ENCODE measurements at places on chromosomes 2 and 18.

GRCh38 chr18:13564579-13564978 lies 161.8 kb downstream of the FAM210A start:
- no peak for DNase-seq

GRCh38 chr2:234625626-234626250 lies 128.9 kb upstream of the ARL4C start:
- DNase-seq: no peak

DNA sequence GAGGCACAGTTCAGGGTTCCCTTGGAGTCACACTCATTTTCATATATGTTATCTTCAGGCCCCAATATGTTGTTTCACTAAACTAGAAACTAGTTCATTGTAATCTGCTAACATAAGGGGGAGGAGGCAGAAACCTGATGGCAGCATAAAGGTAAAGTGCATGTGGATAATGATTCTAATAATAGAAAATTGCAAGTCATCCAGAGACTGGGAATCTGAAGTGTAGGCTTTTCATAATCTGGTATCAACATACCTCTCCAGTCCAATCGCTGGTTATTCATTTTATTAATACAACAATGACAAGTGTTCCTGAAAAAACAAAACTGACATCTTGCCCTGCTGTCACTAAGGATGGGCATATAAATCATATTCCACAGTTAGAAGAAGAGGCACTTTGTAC lies 326.3 kb upstream of the ZNF804A start:
- DNase-seq: no peak

GRCh38 chr18:25563816-25564683 lies 212.1 kb upstream of the ZNF521 start:
- no peak for DNase-seq

GRCh38 chr18:44681076-44681970 lies 635 bp downstream of the SETBP1 start:
- no peak for DNase-seq

DNA sequence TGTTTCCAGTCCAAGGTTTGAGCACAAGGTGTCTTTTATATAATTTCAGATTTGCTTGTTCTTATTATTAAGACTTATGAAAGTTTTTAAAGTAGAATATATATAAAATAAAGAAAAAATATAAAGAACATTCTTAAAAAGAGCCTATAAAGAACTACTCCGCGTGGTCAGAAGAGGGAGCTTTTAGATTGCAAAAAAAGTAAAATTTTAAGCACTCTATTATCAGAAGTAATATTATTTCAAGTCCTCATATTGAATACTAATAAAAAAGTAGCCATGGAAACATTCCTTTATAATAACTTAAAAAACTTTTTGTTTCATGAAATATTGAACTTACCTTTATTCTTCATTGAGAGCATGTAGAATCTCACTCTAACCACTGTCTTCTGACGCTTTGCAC lies 51.4 kb downstream of the LINC00305 start:
- no peak for DNase-seq

DNA sequence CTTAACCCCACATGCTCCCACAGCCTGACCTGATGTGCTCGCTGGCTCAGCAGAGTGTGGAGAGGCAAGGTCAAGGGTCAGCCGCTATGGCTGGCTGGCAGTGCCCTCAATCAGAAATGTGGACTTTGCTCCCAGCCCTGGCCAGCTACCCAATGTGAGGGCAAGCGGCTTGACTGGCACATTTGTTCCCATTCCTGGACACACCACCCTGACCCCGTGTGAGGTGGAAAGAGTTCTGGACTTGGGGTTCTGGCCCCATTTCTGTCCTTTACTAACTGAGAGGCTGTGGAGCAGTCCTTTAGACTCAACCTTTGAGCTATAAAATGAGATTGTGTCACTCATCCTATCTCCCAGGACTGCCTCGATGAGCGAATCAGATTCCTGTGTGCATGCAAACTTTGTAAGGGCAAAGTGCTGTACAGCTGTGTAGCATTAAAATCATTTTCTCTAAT lies 9.1 kb downstream of the THNSL2 start:
- no peak for DNase-seq

DNA sequence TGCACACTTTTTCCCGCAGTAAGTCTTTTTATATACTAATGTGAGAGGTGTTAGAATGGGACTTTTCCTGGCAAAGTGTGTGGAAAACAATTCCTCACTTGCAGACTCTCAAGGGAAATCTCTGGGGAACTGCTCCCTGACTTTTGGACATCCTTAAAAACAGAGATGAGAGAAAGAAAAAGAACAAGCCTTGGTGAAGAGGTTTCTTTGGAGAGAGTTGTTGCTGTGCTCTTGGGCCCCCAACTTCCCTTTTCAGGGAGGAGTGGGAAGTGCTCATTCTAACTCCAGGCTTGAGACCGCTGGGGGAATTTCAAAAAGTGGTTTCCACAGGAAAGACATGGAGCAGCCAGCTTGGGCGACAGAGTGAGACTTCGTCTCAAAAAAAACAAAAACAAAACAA lies 142.6 kb upstream of the SPRED2 start:
- no peak for DNase-seq

GRCh38 chr2:36857713-36858112 lies 108.6 kb downstream of the STRN start:
- DNase-seq: no peak

GRCh38 chr18:6561016-6561415 lies 146.3 kb upstream of the L3MBTL4 start:
- no peak for DNase-seq

- DNase-seq: no peak
Measured at GRCh38 chr2:165655661-165656060, 138.4 kb downstream of the GALNT3 start.

DNA sequence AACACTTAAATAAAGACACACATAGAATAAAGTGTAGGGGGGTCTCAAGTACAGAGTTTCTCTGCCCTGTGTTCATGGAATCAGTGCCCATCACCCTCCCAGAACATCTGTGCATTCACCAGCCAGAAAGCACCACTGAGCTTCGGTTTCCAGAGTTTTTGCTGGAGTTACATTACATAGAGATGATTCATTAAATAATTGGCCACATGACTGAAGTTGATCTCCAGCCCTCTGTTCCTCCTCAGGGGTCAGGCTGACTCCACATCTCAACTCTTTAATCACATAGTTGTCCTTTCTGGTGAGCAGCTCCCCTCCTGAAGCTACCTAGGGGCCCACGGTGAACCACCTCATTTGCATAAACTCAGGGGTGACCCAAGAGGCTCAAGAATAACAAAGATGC lies 129.8 kb downstream of the METTL4 start:
- DNase-seq: no peak

- DNase-seq: no peak
Measured at GRCh38 chr2:199734011-199734410, 117.0 kb downstream of the FTCDNL1 start.

DNA sequence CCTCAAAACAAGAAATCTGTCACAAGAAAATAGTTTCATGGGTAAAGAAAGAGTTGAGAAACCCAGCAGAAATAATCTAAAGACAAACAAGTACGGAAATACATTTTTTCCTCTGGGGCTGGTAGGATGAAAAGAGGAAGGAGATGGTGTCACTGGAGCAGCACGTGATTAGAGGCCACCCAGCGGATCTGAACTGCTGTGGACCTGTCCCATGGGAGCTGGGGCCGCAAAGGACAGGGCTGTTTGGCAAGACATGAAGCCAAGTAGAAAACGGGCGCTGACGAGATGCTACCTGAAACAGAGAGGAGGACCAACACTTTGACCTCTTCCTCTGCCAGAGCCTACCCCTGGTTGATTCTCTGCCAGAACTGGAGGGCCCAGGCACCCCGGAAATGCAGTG lies 295.4 kb upstream of the ATP5MC3 start:
- DNase-seq: no peak
